ENCODE measurements at places on chromosomes 2 and 18.

DNA sequence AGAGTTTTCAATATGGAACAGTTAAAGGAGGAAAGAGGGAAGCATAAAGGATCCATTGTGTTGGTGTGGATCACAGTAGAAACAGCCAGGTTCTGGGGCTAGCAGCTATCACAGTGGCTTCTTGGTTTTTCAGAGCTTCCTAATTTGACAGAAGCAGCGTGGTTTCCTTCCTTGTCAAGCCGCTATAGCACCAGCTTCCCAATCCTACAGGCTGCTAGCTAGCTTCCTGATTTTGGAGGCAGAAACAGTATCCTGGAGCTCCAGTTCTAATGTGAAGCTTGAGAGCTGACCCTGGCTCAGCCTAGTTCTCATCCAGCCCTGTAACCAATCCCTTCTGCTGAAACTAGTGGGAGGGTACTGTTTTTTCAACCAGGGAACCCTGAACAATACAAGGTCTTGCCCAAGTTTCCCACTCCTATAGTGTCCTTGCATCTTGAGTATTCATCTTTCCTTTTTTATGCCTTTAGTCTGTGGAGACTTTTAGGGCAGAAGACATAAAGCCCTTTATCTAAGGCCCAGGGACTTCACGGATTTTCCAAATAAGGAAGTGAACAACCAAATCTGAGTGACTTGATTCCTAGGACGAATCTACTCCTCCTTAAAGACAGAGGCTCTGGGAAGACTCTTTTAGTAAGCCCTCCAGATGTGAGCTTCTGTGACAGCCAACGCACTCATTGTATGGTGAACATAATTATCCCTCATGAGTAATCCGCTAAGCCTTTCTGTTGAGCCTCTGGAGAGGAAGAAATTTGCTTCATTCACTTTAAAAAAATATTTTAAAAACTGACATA is 33.8 kb downstream of the CCDC93 start:
- no peak for DNase-seq

GRCh38 chr18:36624451-36625167 is 204.2 kb downstream of the TPGS2 start:
- DNase-seq, result no peak

GRCh38 chr2:64605991-64606478 is 47.7 kb downstream of the SERTAD2 start:
- no peak for DNase-seq

GRCh38 chr2:120403676-120404075 is 57.7 kb downstream of the INHBB start:
- DNase-seq, result no peak

DNA sequence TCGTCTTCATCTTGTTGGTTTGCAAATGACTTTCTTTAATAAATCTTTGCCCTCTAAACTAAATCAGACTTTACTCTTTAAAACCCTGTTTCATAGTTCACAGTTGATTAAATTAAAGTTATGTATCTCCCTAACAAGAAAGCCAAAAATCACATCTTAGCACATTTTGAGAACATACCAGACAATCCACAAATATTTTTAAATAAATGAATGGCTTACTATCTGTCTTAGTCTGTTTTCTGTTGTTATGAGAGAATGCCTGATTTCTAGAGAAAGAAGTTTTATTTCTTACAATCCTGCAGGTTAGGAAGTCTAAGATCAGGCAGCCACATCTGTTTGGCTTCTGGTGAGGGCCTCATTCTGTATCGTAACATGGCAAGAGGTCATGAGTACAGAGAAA is 1090.2 kb upstream of the PIK3C3 start:
- DNase-seq, result no peak

DNA sequence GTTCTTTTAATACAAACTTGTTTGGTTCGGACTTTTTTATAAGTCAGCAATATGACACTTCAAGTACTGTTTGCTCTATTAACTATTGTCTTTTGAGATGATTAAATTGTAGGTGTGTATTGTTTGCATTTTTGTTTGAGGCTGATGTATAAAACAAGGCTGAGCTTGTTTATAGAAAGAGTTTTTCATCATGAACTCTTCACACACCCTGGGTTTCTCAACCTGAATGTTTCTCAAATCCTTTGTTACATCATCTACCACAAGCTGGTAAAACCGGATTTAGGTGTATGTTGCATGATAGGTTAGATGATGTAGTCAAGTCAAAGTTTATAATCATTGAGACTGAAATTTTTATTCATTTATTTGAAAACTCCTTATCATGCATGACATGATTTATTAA is 335.2 kb upstream of the LRATD1 start:
- no peak for DNase-seq

All from activated effector memory CD4-positive, alpha-beta T cell treated with Interleukin-2 at 50 U/mL for 16 hours (primary cell).